Osteocyte (in vitro differentiated cells): ENCODE measurements at places on chromosomes 12 and 14. TPM values are rescaled to one million over a fixed set of nuclear protein-coding genes. Genes with fewer than 3 reads are reported as not detected.

DNA sequence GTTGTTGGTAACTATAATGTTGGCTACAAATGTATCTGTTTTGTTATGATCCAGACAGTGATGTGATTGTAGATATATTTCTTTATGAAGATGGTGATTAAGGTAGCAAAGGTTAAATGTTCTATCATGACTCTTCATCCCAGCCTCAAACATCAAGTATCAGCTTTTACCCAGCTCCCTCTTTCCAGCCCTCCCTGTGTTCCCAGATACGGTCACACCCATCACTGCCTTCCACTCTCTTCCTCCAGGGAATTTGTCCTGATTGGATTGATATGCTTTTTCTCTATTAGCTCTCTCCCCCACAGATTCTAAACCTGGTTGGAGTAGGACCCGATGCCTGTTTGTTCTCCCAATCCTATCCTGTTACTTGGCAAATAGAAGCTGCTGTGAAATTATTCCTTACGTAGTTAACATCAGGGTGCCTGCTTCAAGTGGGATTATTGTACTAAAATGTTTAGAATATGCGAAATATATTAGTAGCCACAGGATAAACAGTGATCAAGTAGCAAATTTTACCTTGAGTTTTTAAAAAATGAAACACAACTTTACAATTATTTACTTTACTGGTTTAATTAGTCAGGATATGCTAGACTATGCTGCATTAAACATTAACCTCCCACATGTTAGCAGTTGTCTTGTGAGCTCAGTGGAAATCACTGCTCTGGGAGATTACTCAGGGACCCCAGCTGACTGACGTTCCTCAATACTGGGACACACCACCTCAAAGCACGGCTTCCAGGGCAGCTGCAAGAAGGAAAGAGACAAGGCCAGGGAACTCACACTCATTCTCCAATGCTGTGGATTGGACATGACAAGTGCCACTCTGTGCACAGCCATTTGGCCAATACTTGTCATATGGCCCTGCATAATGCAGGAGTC, 165.3 kb downstream of the ALX1 start:
- no peaks in the 10 kb centered on the region for H3K36me3 ChIP-seq
- peaks cover 33% of the 10 kb centered on the region for H3K27me3 ChIP-seq
- no peak overlapping the region for H3K4me3 ChIP-seq
- no peak overlapping the region for H3K27ac ChIP-seq

Gene TMTC3
- 42.0 and 43.3 TPM in 2 replicates for total RNA-seq

GRCh38 chr14:36852981-36853691, 191.5 kb downstream of the PAX9 start:
- H3K4me1 ChIP-seq, result no peaks in the 10 kb centered on the region
- no peak overlapping the region for H3K4me3 ChIP-seq
- H3K36me3 ChIP-seq, result no peaks in the 10 kb centered on the region
- H3K27ac ChIP-seq, result no peak overlapping the region

DNA sequence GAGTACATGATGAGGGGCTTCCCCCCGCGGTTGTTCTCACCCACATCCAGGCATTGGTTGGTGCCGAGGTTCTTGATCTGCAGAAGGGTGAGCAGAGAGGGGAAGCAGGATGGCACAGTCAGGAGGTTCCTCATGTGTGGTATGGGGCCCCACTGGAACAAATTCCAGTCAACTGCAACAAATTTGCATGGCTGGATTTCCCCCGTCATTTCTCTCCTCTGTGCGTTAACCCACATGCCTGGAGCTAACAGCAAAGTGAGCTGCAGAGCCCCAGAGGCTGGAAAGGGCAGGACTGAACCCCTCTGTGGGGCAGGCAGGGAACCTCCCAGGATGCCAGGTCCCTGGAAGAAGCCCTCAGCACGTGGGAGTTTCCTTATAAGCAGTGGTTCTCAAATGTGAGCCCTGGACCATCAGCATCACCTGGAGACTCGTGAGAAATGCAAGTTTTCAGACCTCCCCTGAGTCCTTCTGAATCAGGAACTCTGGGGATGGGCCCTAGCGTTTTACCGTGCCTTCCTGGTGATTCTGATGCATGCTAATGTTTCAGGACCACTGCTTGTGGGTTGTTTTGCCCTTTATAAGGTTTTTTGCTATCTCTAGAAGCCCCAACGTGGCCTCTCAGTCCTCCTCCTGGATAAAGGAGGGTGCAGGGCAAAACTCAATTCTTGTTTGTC, 11.0 kb upstream of the CELA1 start:
- no peak for DNase-seq
- no peak overlapping the region for H3K4me3 ChIP-seq
- no peak overlapping the region for H3K27ac ChIP-seq

DNA sequence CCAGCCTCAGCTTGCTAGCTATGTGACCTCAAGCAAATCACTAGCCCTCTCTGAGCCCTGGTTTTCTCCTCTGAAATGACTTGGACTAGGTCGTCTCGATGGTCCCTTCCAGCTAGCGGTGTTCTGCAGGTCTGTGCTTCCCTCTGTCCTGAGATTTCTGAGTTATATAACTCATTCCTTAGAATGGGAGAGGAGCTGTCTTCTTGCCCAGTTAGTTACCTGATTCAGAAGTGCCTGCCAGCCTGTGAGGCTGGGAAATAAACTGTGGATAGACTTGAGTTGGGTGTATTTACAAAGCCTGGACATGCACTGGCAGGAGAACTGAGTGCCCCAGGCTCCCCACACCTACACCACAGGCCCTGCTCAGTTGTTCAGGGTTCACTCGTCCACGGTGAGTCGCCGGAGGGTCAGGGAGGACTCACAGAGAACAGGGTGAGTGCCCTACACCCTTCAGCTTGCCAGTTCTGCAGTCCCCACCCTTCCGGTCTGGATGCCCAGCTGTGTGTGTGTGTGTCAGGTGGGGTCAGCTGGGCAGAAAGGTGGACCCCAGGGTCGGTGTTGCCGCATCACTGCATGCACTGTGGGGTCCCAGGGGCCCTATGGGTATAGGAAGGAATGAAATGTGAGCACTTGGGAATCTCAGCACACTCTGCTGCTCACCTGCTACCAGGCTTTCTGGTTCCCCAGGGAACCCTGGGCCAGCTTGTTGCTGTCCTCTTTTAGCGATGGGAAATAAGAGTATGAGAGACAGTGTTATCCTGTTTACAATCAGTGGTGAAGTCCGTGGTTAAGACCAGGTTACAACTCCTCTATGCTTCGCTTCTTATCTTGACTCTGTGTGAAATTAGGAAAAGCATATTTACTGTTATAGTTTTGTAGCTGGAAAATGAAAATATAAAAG, 348.2 kb downstream of the DPF3 start:
- H3K27me3 ChIP-seq, result no peaks in the 10 kb centered on the region
- no peaks in the 10 kb centered on the region for H3K36me3 ChIP-seq
- H3K4me1 ChIP-seq, result peaks cover 23% of the 10 kb centered on the region
- no peak for DNase-seq
- no peak overlapping the region for H3K4me3 ChIP-seq

DNA sequence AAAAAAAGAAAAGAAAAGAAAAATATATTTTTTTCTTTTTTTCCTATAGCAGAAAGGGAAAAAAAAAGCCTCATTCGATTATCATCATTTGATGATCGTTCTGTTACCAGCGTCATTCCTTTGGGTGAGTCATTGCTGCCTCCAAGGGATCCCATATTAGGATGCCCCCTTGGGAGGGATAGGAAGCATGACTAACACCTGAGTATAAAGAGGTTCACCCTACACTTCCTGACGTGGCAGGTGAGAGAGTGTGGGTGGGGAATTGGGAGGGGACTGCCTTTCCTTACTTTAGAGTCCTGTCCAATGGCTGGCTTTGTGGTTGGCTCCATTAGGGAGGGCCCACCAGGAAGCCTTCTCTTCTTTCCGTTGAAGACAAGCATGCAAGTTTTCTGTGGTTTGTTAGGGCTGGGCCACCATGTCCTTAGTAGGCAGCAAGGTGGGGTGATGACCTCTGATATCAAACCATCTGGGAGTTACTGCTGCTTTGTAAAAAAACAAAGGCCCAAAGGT, 56.1 kb upstream of the FUT8 start:
- H3K27me3 ChIP-seq, result no peaks in the 10 kb centered on the region
- no peaks in the 10 kb centered on the region for H3K36me3 ChIP-seq
- no peak overlapping the region for H3K27ac ChIP-seq
- DNase-seq, result no peak
- no peak overlapping the region for H3K4me3 ChIP-seq
